ENCODE measurements at places on chromosomes 7 and 10.

- DNase-seq = no peak
These were observed 19.1 kb downstream of the ZNRF2 start for GRCh38 chr7:30303312-30304039.

GRCh38 chr7:129907122-129907736 lies 45.5 kb downstream of the UBE2H start:
- DNase-seq = no peak

- DNase-seq = no peak
These were observed 69.2 kb downstream of the PRTFDC1 start for GRCh38 chr10:24883176-24883575.

DNA sequence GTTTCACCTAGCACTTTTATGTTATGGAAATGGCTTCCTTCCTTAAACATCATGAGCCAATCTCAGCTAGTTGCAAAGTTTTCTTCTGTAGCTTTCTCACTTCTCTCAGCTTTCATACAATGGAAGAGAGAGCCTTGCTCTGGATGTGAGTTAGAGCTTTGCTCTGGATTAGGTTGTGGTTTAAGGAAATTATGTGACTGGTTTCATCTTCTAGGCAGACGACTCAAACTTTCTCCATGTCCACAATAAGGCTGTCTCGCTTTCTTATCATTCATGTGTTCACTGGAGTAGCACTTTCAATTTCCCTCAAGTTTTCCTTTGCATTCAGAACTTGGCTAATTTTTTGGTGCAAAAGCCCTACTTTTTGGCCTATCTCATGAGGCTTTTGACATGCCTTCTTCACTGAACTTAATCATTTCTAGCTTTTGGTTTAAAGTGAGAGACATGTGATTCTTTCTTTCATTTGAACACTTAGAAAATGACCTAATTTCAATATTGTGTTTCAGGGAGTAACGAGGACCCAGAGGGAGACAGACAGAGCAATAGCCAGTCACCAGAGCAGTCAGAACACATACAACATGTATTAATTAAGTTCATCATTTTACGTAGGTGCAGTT lies 49.8 kb downstream of the CNOT4 start:
- DNase-seq = no peak

DNA sequence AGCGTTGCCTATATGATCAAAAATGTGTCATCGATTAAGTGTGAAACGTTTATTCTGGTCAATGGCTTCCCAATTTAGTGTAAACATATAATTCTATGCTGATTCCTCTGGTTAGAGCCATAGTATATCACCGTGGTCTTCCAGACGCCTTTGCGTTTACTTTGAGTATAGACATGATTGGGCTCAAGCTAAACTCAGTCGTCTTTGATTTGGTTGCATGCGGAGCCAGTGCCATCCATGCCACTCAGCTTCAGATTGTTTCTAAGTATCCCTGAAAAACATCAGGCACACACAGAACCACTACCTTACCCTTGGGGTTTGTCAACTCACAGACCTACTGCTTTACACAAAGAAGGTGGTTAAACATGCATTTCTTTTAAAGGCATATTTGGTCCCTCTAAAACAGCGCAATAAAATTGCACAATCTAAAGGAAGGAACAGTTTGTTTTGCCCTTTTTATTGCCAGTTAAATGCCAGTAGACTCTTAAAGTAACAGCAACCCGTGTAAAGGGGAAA lies 273.6 kb upstream of the KLF6 start:
- DNase-seq = no peak

DNA sequence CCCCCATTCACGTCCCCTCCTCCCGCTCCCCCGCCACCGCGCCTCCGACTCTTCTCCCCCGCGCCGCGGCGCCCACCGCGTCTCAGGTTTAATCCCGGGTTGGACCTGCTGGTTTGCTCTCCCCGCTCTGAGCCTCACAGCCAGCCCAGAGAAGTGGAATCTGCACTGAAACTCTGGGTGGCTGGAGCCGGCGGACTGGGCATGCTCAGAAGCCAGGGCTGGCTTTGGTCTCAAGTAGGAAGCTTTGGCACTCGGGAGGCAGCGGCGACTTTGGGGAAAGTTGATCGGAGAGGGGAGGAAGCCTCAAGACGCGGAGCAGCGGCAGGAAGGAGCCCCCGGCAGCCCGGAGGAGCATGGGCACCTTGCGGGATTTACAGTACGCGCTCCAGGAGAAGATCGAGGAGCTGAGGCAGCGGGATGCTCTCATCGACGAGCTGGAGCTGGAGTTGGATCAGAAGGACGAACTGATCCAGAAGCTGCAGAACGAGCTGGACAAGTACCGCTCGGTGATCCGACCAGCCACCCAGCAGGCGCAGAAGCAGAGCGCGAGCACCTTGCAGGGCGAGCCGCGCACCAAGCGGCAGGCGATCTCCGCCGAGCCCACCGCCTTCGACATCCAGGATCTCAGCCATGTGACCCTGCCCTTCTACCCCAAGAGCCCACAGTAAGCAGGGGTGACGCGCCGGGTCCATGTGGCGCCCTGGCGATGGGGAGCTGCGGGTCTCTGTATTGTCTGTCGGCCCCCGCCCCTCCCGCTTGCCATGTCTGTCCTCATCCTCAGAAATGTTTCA lies at the start of gene PRKG1:
TSS of gene PRKG1 (plus strand) at position 250 of the 791 bp plus-strand sequence.
- DNase-seq = no peak

DNA sequence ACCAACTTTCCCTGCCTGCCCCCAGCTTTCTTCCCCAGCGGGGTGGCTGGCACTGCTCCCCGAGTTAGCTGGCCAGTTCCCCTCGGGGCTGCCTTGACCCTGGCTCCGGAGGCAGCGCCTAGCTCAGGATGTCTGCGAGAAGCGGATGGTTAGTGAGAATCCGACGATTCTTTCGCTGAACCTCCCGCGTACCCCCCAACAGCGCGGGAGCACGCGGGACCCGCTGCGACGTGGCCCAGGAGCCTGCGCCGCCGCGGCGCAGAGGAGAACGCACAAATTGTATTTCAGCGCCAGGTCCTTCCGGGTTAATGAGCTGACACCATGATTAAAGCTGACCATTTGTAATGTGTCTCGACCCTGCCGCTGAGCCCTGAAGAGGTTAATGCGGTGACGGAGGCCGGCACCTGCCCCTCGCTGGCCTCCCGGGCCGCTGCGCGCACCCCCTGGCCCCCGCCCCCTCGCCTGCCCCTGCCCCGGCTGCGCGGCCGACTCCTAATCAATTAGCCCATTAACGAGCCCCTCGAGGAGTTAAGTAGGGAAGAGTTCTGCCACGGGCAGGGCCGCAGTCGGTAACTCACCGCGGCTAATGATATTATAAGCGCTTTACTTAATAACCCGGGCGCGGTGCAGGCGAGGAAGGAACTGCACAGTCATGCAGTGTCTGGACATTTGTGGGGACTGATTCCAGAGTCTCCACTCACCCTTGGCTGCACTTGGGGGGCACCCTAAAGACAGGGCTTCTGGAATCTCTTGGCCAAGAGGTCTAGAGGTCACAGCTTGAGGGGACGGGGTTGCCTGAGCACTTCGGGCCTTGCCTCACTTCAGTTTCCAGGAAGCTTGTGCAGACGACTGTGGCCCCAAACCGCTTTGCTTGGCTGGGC lies 1.7 kb upstream of the HMX2 start:
- no peak for DNase-seq

- DNase-seq = no peak
These were observed 12.8 kb downstream of the ZMIZ2 start for GRCh38 chr7:44761207-44762161.

DNA sequence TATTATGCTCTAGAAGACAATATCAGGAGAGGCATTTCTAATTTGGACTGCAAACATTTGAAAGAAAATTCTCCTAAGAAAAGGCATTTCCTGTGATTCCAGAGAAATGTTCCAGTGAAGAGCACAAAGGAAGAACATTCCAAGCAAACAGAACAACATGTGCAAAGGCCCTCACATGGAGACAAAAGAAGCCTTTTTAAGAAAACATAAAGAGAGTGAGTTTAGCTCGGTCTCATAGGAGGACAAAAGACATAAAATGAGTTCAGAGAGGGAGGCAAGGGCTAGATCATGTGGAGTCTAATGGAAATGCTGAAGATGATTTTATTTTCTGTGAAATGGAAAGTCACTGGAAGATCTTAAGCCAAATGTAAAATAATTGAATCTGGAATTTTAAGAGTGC lies 269.8 kb upstream of the HGF start:
- no peak for DNase-seq

- DNase-seq = peak; percentile 22
These were observed 54.6 kb upstream of the NCAPG2 start for GRCh38 chr7:158759245-158759614.

DNA sequence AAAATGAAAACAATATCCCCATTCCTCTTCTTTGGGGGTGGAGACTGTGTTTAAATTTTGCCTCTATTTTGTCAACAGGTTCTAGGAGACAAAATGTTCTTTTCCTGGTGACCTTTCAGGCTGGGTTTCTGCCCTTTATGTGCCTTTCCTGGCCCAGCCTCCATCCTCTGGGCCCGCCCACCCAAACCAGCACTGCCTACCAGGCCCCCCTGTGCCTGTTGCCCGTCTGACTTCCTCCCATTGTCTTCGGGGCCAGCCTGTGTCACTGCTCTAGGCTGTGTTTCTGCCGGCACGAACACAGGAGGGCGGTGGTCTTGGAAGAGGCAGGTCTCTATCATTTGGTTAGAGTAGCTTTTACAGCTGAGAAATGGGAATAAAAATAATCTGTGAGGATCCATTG lies 13.9 kb downstream of the TSPAN14 start:
- DNase-seq = no peak

DNA sequence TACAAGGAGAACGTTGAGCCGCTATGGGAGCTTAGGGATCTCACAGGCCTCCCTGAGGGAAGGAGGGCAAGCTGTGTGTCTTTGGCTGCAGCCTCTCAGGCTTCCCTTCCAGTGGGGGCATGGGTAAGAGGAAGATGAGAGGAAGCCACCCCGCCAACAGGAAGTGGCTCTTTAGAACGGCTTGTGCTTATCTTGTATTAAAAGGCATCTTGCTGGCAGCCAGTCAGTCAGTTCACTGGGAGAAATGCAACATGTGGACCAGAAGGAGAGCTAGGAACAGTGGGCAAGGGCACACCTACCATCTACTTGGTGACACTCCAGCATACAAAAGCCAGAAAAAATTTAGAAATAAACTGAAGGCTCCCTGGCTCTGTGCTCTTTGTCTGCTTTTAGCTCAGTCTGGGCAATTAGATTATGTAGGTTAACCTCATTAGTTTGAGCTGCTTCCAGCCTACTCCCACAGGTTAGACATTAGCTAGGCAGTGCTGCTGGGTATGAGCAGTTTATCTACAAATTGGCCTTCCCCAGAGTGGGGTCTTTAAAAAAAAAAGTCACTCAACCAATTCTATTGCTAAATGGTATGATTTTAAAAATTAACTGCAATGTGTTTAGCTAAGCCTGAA lies 595.9 kb downstream of the KCNMA1 start:
- DNase-seq = no peak

- DNase-seq = no peak
These were observed 8.7 kb downstream of the BRAF start for GRCh38 chr7:140915935-140916555.

DNA sequence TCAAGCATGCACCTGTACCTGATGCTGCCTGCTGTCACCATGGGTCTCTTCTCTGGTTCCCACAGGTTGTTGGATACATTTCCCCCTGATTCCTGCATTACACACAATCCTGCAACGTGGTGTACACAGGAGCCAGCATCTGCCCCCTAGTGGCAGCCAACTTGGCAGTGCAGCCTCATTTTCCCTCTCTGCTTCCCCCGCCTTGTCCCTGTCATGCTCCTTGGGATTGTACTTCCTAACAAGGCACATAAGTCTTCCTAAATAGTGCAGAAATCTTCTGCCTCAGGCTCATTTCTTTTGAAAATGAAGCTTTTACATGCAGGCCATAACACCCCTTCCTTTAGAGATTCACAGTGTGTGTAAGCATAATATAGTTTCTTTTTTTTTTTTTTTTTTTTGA lies 387.5 kb downstream of the CCSER2 start:
- DNase-seq = no peak

DNA sequence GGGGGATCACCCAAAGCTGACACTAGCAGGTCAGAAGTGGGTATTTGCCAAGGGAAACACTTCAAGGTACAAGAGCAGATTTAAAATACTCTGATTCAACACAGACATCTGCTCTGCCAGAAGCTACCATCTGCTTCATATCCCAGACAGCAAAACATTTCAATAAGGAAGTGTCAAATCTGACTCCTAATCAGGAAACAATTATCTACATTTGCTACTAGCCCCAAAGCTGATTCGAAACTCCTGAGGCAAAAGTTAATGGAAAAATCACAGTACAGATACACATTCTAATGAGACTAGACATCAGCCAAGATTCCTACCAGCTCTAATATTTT lies 48.9 kb downstream of the PARD3 start:
- DNase-seq = no peak

GRCh38 chr7:45066409-45066808 lies 22.4 kb downstream of the NACAD start:
- DNase-seq = no peak

GRCh38 chr7:45118889-45119331 lies 7.4 kb upstream of the TBRG4 start:
- DNase-seq = no peak

- no peak for DNase-seq
These were observed 664 bp downstream of the FMC1 start for GRCh38 chr7:139341776-139342226.

- DNase-seq = no peak
These were observed 73.1 kb downstream of the MKLN1 start for GRCh38 chr7:131400681-131401176.

DNA sequence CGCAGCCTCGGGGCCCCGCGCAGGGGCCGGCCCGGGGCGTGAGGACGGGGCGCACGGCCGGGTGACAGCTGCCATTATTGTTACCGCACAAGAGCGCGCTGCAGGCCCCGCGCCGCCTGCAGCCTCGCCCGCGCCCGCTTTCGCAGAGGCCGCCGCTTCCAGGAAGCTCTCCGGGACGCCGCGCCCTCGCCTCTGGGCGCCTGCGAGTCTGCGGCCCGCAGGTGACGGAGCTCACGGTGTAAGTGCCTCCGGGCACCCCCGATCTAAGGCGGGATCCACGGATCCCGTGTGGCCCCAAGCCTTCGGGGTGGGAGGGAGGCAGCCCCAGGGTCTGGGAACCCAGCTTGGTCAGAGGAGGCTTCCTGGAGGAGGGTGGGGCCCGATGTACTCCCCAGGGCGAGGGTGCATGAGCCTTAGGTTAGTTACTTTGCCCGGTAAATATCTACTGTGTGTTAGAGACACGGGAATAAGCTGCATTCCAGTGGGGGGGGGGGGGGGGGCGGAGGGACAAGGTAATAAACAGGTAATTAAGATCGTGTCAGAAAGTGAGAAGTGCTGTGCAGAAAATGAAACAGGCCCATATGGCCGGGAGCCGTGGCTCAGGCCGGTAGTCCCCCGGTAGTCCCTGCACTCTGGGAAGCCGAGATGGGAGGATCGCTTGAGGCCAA lies 638 bp downstream of the IQCE start:
- DNase-seq = no peak

- DNase-seq = no peak
These were observed 3.4 kb upstream of the IL6 start for GRCh38 chr7:22723637-22724036.

DNA sequence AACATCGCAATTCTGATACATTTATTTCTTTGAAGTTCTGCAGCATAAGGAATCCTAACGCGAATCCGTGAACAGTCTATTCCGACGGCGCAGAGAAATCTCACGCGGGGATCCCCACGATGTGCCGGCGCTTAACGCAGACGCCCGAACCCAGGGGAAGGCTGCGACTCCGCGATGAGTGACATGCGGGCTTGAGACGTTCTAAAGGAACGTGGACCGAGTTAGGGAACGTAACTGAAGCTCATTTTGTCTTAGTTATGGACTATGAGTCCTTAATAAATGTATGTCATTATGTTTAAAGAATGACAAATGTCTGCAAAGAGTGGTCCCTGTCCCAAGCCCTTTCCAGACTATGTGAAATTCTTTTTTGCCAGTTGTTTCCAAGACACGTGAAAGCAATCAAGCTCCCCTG lies 995 bp upstream of the PARD3 start:
- DNase-seq = no peak

GRCh38 chr7:55061726-55062499 lies 43.1 kb downstream of the EGFR start:
- DNase-seq = no peak

All from NCI-H187 (cell line).